Astrocyte (in vitro differentiated cells and primary cell): ENCODE measurements at places on chromosomes 4 and X. TPM values are rescaled to one million over a fixed set of nuclear protein-coding genes. Genes with fewer than 3 reads are reported as not detected.
A peak's percentile ranks its signal among the peaks of the same experiment; 100 is the strongest.

The RNF128 gene
- total RNA-seq = 14.9 and 17.5 TPM in 2 replicates

The PDGFC gene
- total RNA-seq = 167 and 188 TPM in 2 replicates

- peak; percentile 55 for DNase-seq
These were observed 399.0 kb downstream of the PABPC4L start for GRCh38 chr4:133802359-133803140.

GRCh38 chr4:107902715-107903114, 28.6 kb upstream of the CYP2U1 start:
- no peak for DNase-seq

GRCh38 chr4:182695842-182696241, 221.3 kb downstream of the DCTD start:
- DNase-seq = peak; percentile 23

DNA sequence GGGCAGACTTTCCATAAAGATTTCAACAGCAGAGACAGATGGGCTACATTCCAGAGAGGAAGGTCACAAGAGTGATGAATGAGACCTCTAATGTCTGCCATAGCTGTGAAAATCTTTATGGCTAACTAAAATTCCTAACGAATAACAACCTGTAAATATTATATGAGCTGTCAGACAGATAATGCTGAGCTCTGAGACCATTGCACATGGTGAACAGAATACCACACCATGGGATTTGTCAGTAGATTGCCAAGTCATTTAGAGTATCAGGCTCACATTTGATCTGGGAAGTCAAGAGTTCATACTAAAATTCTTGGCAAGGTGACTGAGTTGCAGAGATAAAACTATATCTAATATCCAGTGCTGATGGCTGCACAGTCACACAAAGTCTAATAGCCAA, 259.2 kb upstream of the FTHL17 start:
- peak; percentile 47 for DNase-seq

DNA sequence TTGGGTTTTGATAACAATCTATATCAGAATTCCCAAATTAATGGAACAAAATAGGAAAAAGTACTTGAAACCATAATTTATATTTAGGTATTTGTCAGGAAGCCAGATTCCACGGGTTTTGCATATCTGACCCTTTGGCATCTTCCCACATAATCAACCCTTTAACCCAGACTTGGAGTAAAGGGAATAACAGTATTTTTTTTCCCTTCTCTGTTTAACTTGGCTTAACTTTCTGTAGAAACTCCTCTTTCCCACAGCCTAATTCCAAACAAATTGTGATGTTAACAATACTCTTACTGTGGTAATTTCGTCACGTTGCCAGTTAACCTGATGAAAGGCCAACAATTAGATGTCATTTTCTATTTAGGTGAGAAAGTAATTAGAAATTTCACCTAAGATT, 49.4 kb upstream of the GUCY1A1 start:
- peak; percentile 61 for DNase-seq

DNA sequence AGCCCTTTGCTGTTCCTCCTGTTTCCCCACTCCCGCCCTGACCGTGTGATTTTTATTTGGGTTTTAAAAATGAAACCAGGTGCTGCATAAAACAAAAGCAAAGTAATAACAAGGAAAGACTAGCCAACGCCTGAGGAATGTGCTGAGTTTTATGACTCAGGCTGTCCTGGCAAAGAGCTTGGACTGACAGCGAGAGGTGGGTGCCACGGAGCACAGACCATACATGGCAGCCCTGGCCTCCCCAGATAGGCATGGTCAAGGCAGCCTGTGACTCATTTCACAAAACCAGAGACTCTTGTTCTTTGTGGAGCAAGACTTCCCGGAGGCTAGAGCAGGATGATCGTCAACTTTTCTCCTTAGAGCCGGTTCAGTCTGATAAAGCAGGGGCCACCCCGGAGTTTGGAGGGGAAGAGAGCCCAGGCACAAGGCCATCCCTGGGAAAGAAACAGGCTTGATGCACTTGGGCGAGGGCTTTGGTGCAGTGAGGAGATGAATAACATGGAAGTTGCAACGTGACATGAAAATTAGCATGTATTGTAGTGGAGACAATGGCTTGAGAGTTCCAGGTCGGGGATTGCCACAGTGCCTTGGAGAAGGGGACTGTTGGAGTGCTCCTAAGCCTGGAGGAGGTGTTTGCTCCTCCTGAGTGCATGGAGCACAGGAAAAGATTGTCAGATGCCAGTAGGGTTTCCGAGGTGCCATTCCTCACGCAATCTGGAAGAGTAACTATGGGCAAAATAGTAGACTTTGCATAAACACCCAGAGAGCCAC, 54.8 kb downstream of the C4orf51 start:
- peak; percentile 99 for DNase-seq

GRCh38 chrX:78493180-78493579, 165.8 kb upstream of the CYSLTR1 start:
- no peak for DNase-seq

DNA sequence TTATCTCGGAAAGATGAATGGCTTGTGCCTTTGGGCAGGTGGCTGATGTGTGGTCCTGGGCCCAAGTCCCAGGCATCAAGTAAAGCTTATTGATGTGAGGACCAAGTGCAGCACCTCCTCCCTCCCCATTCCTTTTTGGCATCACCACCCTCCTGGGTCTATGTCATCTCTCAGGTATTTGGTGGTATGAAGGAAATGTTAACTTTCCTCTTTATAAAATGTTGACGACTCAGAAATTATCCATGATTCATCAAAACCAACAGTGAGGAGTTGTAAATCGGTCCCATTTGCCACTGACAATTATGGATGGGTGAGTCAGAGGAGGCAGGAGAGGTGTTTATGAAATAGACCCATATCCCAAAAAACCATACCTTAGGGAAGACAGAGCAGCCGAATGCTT, 229.4 kb upstream of the GATB start:
- peak; percentile 91 for DNase-seq
